Stimulated activated CD4-positive, alpha-beta T cell treated with anti-CD3 and anti-CD28 coated beads, Interleukin-1b, Interleukin-23, amount 100 ng/mL, for 24 hours (primary cell): ENCODE measurements at places on chromosomes 4 and X.
A peak's percentile ranks its signal among the peaks of the same experiment; 100 is the strongest.

- DNase-seq = no peak
These were observed 102.0 kb upstream of the ARHGAP24 start for GRCh38 chr4:85372966-85373365.

DNA sequence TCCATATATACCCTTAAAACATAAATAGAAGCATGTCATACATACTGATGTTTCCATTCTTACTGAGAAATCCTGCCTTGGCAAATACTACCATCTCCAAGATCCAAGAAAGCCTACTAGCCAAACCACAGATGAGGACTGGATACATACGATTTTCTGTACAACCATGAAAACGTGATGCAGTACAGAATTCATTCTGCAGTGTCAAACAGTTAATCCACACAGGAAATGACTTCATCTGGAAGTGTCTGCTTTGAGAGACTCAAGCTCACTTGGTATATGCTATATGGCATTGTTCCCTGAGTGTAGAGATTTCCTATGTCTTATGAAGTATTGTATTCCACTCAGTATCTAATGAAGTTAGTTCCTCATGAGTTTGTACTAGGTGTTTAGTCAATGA, 94.3 kb downstream of the CT47B1 start:
- no peak for DNase-seq

- DNase-seq = no peak
These were observed 177.0 kb upstream of the TTC29 start for GRCh38 chr4:147122685-147123084.

DNA sequence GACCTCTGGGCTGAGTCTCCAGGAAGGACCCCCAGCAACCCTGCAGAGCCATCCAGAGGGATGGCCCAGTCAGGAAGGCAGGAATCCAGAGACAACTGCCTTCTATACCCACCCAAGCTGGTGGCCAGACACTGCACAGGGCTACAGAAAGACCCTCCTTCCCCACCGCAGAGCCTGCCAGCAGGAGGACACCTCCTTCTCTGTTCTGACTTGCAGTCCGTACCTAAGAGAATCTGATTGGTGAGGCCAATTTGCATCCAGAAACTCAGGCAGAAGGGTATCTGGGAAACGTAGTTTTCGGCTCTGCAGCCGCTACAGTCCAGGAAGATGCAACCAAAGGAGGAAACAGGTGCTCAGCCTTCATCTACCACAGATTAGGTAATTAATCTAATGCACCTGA, 155.4 kb upstream of the FRG1 start:
- no peak for DNase-seq

GRCh38 chr4:109801895-109802319, at the start of gene CFI:
TSS of gene CFI (minus strand) at chr4:109801999. CDS start at chr4:109801971, 28 bp downstream.
- no peak for DNase-seq

DNA sequence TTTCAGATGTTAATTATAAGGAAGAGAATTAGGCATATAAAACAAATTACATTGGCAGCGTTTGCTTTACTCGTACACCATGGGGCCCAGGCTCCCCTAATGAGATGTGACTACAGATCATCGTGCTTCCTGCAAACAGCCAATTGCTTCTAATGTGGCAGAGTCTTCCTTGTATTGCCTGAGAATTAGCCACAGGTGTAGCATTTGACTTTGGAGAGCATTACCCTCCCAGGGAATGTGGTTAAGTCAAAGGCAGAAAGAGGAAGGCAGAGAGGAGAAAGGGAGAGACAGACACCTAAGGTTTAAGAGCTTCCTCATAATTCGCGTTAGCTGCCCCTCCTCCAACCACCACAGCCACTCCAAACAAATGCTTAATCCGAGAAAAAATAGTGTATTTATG, 97.0 kb downstream of the MID1IP1 start:
- no peak for DNase-seq

GRCh38 chr4:79083406-79084010, 144.3 kb upstream of the PAQR3 start:
- DNase-seq = no peak

DNA sequence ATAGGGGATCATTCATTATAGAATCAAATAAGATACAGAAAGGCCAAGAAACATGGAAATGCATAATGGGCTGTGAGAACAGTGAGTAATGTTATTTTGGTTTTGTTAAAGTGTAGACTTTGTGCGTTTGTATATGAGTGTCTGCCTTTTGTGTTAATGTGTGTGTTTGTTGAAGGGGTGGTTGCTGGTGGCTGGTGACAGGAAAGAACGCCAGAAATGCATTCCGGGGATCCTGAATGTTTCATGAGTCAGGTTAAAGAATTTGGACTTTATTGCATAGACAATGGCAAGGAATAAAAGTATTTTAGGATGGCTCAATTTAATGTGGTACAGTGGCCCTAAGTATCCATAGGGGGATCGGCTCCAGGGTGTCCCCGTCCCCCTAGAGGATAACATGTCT, 1228.9 kb downstream of the PCDH7 start:
- no peak for DNase-seq

DNA sequence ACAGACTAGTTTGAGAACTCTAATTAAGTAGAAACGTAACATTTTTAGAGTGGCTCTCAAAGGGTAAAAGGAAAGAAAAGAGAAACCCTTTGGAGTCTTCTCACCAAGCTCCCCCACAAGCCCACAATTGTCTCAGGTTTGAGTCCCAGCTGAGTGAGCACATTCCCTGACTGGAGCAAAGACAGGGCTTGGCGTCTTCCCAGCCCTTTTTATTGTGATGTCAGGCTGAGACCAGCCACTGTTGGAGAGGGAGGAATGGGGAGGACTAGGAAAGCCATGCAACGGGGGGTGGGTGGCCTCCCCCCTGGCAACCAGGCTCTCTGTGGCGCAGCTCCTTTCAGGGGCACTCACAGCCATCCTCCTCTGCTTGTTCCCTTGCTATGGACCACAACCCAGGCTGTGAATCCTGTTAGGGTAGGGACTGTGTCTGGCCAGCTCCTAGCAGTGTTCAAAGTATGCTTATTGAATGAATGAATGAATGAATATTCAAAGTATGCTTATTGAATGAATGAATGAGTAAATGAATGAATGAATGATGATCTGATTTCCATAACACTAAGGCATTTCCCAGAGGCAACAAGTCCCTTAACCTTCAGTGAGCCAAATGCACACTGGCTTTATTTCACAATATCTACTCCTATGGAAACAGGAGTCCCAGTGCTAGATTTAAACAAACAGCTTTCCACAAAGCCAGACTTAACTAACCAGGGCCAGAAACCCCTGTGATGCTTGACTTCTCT, 413.3 kb downstream of the MID1IP1 start:
- no peak for DNase-seq

DNA sequence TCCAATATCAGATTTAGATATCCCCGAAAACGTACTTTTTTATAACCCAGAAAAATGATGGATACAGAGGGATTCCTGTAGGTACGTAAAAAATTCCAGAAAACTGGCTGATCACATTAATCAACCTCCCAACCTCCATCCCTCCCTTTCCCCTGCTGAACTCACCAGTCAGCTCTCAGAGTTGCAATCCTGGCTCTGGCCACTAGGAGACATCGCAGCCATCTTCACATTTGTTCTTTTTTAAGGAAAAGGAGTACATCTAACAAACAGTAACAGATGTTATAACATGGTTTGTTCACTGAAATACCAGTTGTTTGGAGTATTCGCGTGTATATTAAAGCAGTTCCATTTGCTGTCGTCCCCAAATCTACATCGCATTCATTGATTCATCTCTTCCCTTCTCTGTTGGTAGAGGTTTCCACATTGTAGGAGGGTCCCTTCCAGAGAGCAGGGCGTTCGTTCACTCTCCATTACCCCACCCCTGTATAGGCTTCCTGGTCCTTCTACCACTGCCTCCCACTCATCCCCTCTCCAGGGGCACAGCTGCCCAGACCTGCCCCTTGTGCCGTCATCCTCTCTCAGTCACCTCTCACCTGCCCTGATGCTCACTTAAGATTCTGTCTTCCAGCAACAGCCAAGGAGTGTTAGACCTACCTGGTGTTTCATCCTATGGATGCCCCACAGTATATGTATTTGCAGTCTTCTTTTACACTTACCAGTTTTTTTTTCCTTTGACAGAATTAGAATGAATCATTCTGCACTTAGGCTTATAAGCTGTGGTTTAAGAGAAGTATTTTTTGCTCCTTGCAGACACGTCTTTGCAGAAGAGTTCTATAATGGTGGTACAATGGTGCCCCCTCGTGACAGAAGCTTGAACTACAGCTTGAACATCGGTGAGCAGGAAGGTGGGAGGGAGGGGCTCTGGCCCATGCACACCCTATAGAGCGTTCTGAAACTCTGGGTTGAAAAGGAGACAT, 36.8 kb upstream of the RAB40AL start:
- DNase-seq = peak; percentile 70

DNA sequence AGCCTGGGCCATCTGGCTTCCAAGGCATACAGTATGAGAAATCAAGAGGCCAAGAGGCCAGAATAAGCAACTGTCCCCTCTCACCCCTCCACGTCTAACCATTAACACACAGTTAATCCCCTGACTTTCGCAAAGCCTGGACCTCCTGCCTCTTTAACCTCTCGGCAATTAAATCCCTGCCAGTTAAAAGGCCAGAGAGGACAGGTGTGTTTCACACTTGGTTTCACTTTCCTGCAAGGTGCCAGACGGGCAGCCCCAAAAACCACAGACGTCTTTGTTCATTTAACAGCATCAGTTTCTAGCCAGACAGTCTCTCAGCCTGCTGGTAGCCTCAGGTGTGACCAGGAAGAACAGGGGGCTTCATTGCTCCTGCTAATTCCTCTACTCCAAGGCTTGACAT, 91.1 kb upstream of the KIT start:
- no peak for DNase-seq

GRCh38 chr4:118682928-118683327, 2.3 kb upstream of the METTL14 start:
- DNase-seq = no peak

DNA sequence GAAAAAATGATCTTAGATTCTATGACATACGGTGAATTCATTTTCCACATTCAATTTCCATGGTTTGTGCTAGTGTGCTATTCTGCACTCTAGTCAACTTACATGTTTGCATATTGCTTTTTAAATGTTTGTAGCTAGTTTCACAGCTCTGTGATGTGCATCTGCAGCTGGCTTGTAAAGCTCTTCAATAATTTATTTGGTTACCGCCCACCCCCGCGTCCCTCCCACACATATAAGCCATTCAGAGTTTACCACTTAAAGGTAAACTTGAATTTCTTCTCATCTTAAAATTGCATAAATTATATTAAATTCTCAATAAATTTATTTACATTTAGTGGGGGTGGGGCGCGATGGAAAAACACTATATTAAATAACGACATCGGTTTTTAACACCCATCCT, 291 bp upstream of the NBDY start:
- DNase-seq = no peak
